ENCODE measurements at places on chromosomes 4 and X.

DNA sequence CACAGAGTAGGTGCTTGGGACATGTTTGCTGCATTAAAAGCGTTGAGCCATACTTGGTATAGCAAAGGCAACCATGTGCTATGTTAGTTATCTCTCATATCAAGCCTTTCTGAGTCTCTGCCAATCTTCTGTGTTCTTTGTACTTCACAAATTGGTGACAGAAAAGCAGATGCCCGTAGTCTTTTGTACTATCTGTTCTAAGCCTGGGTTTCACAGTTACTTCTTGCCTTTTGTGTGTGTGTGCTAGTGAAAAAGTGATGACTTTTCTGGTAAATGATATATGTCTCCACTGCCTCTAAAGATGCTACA lies 16.1 kb upstream of the KLHL2 start:
- no peak for DNase-seq

GRCh38 chr4:174714393-174715211 lies 114.4 kb downstream of the GLRA3 start:
- peak; percentile 71 for DNase-seq

DNA sequence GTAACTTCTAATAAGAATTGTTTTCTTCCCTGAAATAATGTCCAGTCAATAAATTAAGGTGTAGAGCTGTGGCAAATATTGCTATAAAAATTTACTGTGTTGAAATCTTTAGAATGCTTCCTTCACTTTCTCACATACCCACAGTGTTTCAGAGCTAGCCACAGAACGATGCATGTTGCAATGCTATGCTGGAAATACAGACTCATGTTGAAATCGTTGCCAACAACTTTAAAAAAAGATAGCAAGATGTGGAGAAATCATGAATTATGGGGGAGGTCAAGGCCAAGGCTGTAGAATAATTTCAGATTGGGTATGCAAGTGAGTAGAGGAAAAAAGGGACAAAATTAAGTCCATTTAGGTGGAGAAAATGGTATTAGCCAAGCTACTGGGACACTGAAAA lies 204.8 kb downstream of the VEGFC start:
- DNase-seq, result peak; percentile 96

- no peak for DNase-seq
Observed at GRCh38 chr4:70138751-70139150, 15.3 kb upstream of the PRR27 start.

GRCh38 chrX:134315866-134316265 lies 78.9 kb downstream of the CCDC160 start:
- DNase-seq, result no peak

- peak; percentile 45 for DNase-seq
Observed at GRCh38 chr4:172786039-172786792, 382.4 kb upstream of the GALNT7 start.

DNA sequence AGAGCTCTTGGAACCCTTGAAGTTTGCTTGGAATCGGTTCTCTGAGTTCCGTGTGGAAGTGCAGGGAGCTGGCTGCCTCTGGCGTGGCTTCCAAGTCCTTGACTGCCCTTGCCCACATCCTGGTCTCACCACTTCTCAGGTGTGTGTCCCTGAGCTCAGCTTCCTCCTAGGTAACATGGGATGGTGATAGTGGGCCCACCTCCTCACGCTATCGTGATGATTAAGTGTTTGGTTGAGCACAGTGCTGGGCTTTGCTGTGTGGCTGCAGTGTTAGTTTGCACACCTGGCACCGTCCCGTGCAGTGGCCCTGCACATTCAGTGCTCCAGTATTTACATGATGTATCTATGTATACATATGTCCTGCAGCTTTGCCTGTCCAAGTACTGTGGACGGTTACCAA lies 81.5 kb downstream of the CLDN34 start:
- DNase-seq, result no peak

- DNase-seq, result no peak
Observed at GRCh38 chr4:181677621-181678020, 565.6 kb upstream of the TENM3 start.

- peak; percentile 1 for DNase-seq
Observed at GRCh38 chr4:157889788-157890187, 283.0 kb downstream of the GASK1B start.

DNA sequence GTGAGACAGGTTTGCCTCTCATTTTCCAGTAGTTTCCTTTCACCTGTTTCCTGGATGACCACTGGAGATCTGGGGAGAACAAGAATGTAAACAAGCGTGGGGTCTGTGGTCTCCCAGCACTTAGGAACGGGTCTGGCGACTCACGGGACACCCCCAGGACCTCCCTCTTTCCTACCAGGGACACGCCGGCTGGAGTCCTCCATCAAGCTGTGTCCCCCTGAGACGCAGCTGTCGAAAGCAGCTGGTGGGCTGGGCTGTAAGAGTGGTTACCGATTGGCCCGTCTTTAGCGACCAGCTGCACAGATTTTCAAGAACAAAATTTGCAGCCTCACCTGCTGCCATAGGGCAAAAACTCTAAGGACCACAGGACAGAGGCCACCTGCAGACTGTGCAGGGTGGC lies 11.9 kb downstream of the LRPAP1 start:
- no peak for DNase-seq

DNA sequence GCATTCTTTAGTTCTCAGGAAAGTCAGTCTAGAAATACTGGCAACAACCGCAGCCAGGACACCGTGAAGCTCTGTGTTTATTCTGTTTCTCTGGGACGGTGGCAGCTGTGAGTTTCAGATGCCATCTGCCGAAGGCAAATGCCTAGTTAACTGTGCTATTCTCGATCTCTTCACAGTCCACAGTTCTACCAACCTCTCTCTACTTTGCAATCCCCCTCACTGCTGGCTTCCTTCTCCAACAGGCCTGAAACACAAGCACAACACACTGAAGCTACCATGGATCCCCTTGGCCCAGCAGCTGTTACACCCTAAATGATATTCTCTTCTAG lies 118.8 kb downstream of the ZNF827 start:
- no peak for DNase-seq

DNA sequence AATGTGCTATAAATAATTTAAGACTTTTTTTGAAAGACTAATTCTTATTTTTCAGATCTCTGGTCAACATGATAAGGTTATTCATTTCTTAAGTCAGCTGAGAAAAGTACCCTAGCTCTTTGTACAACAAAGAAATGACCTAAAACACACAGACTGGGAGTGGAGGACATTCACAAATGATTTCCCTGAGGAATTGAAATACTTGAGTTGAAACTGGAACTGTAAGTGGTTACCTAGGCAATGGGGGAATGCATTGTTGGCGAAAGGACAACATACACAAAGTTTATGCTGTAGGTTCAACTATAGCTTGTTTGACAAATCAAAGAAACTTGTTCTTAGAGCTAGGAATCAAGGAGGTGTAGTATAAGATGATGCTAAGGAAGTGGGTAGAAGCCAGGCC lies 915.5 kb downstream of the FAT4 start:
- DNase-seq, result peak; percentile 9

DNA sequence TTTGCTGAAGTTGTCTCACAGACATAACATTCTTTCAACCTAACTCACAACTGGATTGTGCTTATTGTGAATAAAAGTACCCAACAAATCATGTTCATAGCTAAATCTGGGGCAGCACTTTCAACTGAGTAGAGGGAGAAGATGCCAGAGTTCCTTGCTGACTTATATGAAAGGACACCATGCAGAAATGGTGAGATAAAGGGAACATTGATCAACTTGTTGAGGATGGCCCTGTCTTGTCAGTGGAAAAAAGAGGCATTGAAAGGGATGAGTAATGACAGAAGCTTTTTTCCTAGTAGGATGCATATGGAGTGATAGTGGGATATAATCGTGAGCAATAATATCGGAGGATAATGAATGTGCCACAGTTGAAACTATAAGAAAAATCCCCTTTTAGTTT lies 221.7 kb downstream of the ARHGAP24 start:
- DNase-seq, result no peak

GRCh38 chr4:119057417-119057816 lies 78.2 kb upstream of the MYOZ2 start:
- no peak for DNase-seq

DNA sequence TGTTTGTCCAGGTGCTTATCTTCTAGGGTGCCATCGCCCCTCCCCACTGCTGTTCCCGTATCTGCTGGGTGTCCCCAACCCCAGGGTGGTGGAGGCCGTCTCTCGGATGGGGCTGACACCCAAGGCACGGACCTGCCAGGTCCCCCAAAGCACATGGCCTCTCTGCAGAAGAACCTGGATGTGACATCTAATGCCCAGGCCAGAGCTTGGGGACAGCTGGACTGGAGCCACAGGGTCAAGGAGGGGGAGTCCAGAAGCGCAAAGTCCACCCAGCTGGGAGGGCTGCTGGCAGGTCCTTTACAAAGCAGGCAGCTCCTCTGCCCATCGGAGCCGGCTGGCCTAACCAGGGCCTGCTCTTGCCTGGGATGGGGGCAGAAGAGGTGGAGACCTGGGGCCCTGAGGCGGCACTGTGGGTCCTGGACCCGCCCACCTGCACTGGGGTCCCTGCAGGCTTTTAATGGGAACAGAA lies 751 bp upstream of the DOK7 start:
- no peak for DNase-seq

DNA sequence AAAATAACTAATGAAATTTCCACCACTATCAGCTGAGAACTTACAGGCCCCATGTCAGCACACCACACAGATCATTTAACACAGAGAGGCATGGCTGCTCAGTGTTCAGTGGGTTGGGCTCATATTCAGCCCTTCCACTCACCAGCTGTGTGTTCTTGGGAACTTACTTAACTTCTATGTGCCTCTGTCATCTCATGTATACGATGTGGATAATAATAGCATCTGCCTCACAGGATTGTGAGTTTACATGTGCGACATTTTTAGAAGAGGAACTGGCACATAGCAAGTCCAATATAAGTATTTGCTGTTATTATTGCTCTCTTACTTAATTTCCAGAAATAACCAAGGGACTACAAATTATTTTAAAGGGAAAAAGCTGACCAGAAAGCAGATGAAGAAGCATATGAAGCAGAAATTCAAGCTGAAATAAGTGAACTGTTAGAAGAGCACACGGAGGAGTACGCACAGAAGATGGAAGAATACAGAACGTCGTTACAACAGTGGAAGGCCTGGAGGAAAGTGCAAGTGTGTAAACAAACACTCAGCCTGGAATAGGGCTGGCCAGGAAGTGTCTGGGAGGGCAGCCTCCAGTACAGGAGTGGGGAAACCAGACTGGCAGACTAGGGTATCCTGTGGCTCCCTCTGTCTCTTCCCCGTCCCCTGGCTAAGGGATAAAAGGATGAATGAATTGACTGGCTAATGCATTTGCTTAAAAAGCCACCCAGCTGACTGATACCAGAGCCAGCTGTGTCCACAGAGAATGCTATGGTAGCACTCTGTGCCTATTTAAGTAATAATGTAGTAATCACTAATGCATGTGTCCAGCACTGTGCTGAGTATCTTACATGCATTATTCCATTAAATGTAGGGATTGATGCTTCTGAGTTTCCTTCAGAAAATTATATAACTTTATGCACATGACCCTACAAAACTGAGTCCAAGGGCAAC lies 67.1 kb downstream of the CC2D2A start:
- no peak for DNase-seq

DNA sequence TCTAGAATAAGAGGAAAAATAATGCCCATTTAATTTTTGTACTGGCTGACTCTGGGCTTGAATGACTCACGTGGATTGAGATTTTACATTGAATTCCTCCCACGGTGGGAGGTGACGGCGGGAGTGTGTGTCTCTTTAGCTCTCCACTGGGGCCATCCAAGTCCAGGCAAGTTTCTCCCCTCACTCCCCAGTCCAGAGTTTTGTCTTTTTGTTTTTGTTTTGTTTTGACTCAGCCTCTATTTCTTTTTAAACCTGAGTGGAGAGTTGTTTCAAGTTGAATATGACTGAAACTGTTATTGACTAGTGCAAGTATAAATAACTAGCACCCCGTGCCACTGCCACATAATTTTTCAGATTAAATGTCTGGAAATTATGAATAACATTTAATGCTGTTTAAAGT lies 13.6 kb downstream of the CHST7 start:
- DNase-seq, result peak; percentile 77

GRCh38 chr4:186192066-186192612 lies 772 bp downstream of the CYP4V2 start:
- peak; percentile 56 for DNase-seq

GRCh38 chr4:66372706-66373105 lies 702.4 kb upstream of the EPHA5 start:
- DNase-seq, result peak; percentile 65

DNA sequence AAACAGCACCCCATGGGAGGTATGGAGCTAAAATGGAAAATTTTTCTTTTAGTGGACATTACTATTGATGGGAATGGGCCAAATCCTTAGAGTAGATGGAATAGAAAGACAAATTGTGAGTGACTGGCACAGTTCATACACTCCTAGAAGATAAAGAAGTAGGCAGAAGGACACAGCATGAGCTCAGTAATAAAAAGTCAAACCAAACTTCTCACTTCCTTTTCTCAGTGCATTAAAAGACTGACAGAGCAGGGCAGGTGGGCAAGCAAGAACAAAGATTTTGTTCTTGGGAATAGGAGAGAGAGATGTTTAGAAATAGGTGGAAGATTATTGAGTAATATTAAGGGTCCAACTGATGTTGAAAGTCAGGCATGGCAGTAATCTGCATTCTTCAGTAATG lies 132.5 kb downstream of the ATP10D start:
- no peak for DNase-seq

- DNase-seq, result no peak
Observed at GRCh38 chrX:45830343-45830742, 629.7 kb upstream of the DIPK2B start.

GRCh38 chr4:140117947-140118346 lies 36.0 kb downstream of the MAML3 start:
- no peak for DNase-seq

- DNase-seq, result no peak
Observed at GRCh38 chr4:74848774-74849173, 54.5 kb upstream of the BTC start.

- DNase-seq, result no peak
Observed at GRCh38 chr4:114613560-114613959, 15.0 kb downstream of the UGT8 start.

GRCh38 chrX:24479924-24480323 lies 14.8 kb downstream of the PDK3 start:
- DNase-seq, result no peak

- DNase-seq, result peak; percentile 86
Observed at GRCh38 chrX:42247241-42247640, 323.9 kb upstream of the CASK start.

DNA sequence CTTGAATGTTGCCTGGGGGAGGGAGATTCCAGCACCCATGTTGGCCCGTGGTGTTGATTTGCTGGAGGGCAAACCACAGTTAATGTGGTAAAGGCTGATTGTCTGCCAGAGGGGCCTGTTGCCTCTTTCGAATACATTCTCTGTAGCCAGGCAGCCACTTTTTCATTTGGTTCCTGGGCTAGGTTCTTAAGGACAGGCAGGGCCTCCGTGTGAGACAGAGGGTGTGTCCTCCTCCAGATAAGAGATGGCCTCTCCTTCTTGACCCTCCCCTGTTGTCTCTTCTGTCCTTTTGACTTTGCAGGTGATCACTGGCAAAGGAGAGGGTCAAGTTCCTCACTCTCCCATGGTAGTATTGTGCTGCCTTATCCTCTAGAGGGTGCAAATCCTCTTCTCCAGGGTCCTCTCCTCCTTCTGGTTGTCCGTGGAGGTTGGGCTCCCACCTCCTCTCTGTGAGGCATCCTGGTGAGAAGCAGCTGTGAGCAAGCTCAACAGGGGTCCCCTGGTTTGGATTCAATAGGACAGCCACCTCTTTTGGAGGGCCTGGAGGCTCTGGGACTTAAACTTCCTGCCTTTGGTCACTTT lies 44.9 kb downstream of the ZNF182 start:
- DNase-seq, result peak; percentile 6

Data from fibroblast of pulmonary artery (primary cell).